ENCODE measurements at places on chromosomes 11 and 22.
A peak's percentile ranks its signal among the peaks of the same experiment; 100 is the strongest.

GRCh38 chr22:30245985-30246813 lies at the start of gene LIF:
Gene LIF (minus strand): TSS chr22:30246759. CDS start chr22:30246695, 64 bp downstream.
- DNase-seq, result peak; percentile 62

GRCh38 chr11:66083767-66084166 lies 13.7 kb downstream of the PACS1 start:
- no peak for DNase-seq

GRCh38 chr11:127492029-127492428 lies 491.5 kb upstream of the KIRREL3 start:
- DNase-seq, result no peak

- no peak for DNase-seq
These were observed 72.2 kb downstream of the CWF19L2 start for GRCh38 chr11:107385361-107385981.

DNA sequence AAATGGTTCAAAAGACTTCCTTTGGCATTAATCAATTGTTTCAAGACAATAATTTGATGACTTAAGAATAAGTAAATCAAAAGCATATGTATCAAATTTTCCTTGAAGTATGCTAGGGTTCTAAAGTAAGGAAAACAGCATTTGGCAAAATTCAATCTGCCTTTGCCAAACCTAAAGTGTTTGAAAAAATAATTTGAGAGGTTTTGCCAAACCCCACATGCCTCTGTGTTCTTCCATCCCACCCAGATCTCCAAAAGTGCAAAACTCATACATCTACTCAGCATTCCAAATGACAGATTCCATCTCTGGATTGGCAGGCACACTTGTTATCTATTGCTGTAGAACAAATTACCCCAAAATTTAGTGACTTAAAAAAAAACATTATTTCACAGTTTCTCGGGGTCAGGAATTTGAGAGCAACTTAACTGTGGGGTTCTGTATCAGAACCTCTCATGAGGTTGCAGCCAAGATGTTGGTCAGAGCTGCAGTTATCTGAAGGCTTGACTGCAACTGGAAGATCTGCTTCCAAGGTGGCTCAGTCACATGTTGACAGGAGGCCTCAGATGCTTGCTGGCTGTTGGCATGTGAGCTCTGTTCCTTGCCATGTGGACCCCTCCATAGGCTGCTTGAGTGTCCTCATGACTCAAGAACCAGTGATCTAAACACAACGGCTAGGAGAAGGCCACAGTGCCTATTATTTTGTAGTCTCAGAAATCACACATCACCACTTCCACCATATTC lies 100.6 kb upstream of the ARHGAP42 start:
- no peak for DNase-seq

DNA sequence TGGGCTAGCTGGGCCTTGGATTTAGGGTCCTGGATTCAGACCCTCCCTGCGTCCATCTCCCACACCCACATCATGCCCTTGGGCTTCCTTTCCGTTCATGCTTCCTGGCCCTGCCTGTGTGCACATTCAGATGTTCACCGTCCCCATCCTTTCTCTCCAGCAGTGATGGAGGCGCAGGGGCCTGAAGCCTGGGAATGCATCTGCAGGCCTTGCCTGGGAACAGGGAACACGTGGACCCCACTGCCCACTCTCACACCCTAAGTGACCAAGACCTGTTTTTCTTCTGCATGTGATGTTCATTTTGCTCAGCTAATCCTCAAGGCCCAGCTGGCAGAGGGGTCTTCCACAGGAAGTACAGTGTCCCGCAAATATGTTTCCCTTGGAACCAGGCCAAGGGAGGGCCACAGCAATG lies 91.6 kb upstream of the PARVA start:
- no peak for DNase-seq

GRCh38 chr11:60658409-60658808 lies 41.0 kb upstream of the MS4A8 start:
- DNase-seq, result no peak

GRCh38 chr22:35032571-35032970 lies 33.4 kb upstream of the ISX start:
- no peak for DNase-seq

DNA sequence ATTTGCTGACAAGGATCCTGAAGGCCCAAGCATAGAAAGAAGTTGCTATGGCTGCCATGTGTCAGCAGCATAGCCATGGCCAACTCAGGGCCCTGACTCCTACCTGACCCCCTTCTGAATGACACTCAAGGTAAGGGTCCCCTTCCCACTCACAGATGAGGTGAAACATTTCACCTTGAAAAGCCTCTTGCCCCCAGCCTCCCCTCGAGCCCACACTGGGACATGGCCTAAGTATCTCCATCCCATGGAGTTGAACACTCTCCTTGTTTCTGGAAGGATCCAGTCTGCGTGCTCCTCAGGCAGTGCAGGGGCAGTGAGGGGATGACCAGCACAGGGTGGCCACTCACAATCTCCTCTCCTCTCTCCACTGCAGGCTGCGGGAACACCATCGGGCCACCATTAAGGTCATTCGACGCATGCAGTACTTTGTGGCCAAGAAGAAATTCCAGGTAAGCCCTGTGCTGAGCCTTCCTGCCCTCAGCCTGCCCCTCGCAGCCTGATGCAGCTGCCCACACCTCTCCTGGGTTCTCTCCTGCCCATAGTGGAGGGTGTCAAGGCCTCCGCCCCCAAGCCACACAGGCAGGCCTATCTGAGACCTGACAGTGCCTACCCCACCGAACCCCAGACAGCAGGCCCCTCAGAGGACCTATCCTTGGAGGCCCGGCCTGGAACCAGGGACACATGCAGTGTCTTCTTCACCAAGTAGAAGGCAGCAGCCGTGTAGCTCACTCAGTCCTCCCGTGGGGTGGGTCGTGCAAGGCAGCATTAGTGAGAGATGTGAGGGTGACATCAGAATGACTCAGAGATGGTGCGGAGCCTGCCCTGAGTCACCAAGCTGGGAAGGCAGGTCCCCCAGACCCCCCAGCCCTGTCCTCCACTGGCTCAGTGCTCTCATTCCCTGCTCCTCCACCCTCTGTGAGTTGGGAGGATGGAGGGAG lies 68.9 kb upstream of the KCNQ1OT1 start:
- peak; percentile 7 for DNase-seq

- DNase-seq, result no peak
These were observed 3.6 kb upstream of the AP2A2 start for GRCh38 chr11:921921-922678.

GRCh38 chr11:7167976-7168740 lies 79.4 kb downstream of the RBMXL2 start:
- no peak for DNase-seq

GRCh38 chr11:70731271-70732022 lies 333.1 kb downstream of the CTTN start:
- no peak for DNase-seq

- DNase-seq, result peak; percentile 100
These were observed at the start of gene SLC37A4 for GRCh38 chr11:119030329-119031047. Gene SLC37A4 (minus strand): TSS chr11:119030877.

- no peak for DNase-seq
These were observed 25.1 kb downstream of the RNF185 start for GRCh38 chr22:31185056-31185455.

- no peak for DNase-seq
These were observed 517.8 kb upstream of the ANO5 start for GRCh38 chr11:21675049-21675616.

GRCh38 chr22:50730941-50731661 lies 6.9 kb upstream of the ACR start:
- peak; percentile 12 for DNase-seq

DNA sequence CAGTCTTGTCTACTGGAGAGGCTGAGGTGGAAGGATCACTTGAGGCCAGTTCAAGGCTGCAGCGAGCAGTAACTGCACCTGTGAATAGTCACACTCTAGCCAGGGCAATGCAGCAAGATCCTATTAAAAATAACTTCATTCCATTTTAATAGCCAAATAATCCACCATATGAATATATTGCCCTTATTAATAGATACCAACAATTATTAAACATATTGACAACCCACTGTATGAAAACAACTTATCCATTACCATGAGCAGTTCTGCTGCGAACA lies 10.4 kb downstream of the GATD1 start:
- no peak for DNase-seq

GRCh38 chr11:17978553-17979287 lies 34.1 kb downstream of the SERGEF start:
- no peak for DNase-seq

DNA sequence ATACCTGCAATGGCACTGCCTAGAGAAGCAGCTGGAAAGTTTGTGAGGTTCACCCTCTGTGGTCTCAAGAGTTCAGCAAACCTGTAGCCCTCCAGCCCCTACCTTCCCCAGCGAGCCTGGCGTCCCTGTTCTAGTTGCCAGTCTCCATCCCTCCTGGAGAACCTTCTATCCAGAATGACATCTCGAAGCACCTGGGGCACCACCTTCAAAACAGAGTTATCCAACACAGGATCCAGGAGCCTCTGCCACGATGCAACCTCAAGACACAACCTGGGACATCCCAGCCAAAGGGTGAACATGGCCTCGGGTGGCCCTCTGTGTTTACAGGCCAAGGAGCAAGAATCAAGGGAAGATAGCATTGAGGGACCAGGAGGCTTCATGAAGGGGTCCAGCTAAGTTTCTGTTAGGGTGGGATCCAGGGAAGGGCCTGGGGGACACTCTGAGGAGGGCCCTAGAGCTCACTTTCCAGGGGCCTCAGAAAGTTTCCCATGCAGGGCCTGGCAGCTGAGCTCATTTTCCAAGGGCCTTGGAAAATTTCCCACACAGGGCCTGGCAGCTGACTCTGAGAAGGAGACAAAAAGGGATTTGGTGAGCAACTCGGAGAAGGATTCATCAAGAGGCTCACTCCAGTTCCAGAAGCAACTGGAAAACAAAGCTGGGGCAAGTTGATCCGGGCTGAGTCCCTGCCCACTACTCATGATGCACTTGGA lies 36.9 kb upstream of the SYT13 start:
- DNase-seq, result no peak

GRCh38 chr11:134070342-134070845 lies 1.5 kb downstream of the JAM3 start:
- no peak for DNase-seq

GRCh38 chr11:105155679-105156078 lies 16.1 kb upstream of the CARD18 start:
- DNase-seq, result no peak

GRCh38 chr11:45786272-45786671 lies 18.7 kb upstream of the SLC35C1 start:
- DNase-seq, result no peak

DNA sequence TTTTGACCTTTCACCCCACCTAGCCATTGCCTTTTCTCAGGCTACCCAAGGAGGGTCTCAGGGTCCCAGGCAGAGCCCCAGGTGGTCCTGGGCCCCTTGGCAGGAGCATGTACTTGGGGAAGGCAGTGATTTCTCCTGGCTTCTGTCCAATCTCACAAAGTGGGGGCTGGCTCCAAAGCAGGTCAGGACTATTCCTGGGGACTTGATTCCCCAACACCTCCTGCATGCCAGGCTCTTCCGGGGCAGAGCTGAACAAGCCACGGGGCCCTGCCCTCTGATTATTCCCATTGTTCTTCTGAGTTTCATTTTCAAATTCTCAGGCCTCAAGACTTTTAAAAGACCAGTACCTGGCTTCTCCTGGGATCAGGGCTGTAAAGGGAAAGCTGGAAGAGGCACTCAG lies 1.5 kb upstream of the TCF20 start:
- DNase-seq, result no peak

DNA sequence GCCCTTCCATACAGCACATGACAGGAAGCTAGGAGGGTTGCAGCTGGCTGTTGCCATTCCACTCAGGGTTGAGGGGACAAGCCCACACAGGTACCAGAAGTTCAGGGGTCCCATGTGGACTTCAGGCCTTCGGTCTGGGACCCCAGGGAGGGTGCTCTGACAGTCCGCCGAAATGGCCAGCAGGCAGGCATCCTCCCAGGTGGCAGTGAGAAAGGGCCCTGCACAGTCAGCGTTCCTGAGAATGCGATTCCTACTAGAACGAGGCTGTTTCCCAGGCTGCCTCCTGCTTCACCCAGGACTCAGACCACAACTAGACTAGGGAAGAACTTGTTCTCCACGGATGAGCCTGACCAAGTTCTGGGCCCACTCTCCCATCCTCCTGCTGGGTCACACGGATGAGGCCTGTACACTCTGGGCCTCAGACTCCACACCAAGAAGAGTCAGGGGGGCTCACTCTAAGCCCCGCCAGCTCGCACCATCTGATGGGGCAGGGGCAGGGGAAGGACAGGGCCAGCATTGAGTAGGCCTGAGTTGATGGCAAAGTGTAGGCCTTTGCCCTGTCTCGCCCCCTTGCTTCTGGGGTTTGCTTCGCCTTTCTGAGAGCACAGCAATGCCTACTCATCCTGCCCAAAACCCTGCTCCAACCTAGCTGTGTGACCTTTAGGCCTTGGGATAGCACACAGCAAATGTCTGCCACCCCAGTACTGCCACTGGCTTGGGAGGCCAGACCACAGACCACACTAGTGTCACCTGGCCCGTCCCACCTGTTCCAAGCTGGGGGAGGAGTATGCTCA lies 14.0 kb downstream of the KCNQ1OT1 start:
- peak; percentile 13 for DNase-seq

DNA sequence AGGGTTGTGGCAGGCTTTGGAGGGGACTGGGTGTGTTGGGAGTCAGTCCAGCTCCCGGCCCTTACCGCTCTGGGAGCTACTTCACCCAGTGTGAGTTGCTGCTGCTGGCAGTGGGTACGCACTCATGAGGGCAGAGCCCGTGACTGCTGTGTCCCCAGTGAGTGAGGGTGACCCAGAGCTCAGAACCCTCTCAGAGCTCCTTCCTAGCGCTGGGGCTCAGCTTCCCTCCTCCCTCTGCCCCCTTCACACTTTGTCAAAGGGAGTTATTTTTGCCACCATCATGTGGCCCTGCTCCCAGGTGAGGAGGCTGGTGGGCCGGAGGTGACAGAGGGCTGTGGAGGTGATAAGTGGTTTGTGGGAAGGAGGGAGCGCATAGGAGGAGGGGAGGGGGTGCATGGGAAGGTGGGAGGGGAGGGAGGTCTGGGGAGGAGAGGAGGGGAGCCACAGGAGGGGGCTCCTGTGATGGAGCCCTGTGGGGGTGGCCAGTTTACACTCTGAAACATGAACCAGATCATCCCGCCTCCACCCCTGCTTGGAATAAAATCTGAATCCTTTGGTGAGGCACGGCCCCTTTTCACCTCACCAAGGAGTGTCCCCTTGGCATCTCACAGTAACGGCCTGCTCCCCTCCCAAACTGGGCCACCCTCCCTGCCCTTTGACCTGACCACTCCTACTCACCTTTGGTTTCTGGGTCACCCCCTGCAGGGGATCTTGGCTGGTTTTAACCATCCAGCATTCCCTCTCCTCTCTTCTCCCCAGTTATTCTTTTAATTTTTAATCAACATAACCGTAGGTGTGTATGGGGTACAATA lies 9.9 kb downstream of the NDUFV1 start:
- DNase-seq, result no peak

DNA sequence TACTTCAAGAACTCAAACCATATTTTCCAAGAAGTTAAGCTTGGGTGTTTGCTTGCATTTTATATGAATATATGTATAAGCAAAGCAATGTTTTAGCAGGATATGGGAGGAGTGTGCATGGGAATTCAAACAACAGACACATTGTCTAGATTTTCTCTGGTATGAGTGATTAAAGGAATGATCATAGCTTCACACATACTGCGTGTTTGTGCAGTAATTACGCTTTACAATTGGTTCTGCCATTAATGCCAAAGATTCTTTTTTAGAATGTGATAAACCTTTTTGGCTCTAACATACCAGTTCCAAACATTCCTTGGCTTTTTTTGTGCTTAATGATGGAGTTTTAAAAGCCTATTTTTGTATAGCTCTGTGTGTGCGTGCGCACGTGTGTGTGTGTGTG lies 54.0 kb downstream of the CCDC34 start:
- no peak for DNase-seq
